ENCODE measurements at places on chromosomes 1 and 21.

GRCh38 chr1:21607549-21608529 lies 61.3 kb downstream of the RAP1GAP start:
- no peaks in the 10 kb centered on the region for H3K27me3 ChIP-seq
- no peak overlapping the region for H3K4me3 ChIP-seq
- H3K36me3 ChIP-seq: no peaks in the 10 kb centered on the region
- no peaks in the 10 kb centered on the region for H3K4me1 ChIP-seq
- H3K27ac ChIP-seq: peak overlapping the region; percentile 62

DNA sequence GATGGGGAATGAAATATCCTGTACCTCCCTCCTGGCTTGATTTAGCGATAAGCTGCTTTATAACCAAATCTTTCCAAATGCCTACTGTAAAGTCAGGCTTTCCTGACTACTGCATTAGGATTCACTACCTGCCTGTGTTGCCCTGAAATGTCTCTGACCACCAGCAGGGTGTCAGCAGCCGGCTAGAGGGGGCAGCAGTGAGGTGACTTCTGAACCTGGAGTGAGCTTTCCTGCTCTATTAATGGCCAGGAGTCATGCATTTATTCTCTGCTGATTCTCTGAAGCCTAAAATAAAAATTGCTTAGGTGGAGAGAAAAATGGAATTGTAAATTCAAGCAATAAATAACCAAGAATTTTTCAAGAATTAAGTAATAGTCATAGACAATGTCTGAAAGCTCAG lies 2.5 kb downstream of the BACE2 start:
- no peak overlapping the region for H3K4me3 ChIP-seq
- DNase-seq: peak; percentile 63
- H3K36me3 ChIP-seq: no peaks in the 10 kb centered on the region
- H3K27me3 ChIP-seq: no peaks in the 10 kb centered on the region

- no peaks in the 10 kb centered on the region for H3K27me3 ChIP-seq
- no peak for DNase-seq
- no peak overlapping the region for H3K4me3 ChIP-seq
- peaks cover 4% of the 10 kb centered on the region for H3K4me1 ChIP-seq
- no peak overlapping the region for H3K27ac ChIP-seq
- H3K36me3 ChIP-seq: no peaks in the 10 kb centered on the region
These were observed 74.5 kb upstream of the USP24 start for GRCh38 chr1:55289614-55290013.

GRCh38 chr1:111480674-111481073 lies 6.9 kb downstream of the C1orf162 start:
- no peak for DNase-seq
- H3K27ac ChIP-seq: no peak overlapping the region
- H3K36me3 ChIP-seq: no peaks in the 10 kb centered on the region

DNA sequence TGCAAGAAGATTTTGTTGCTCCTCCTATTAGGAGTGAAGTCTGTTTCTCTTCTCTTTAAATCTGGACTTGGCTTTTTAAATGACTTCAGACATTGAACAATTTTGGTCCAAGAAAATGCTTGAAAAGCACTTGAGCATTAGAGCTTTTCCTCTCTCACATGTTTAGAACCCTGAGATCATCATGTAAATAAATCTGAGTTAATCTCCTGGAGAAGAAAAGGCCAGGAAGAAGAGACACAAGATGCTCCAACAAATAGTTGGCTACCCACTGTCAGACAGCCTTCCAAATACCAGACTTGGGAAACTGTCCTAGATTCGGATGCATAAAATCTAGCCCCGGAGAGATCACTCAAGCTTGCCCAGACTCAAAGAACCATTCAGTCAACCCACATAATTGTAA lies 1353.1 kb upstream of the ADGRL4 start:
- no peaks in the 10 kb centered on the region for H3K36me3 ChIP-seq
- H3K4me1 ChIP-seq: no peaks in the 10 kb centered on the region
- DNase-seq: no peak
- H3K27ac ChIP-seq: no peak overlapping the region
- no peaks in the 10 kb centered on the region for H3K27me3 ChIP-seq
- H3K4me3 ChIP-seq: no peak overlapping the region

- H3K27me3 ChIP-seq: no peaks in the 10 kb centered on the region
- H3K27ac ChIP-seq: no peak overlapping the region
- H3K4me3 ChIP-seq: no peak overlapping the region
- H3K4me1 ChIP-seq: no peaks in the 10 kb centered on the region
- no peak for DNase-seq
These were observed 19.8 kb downstream of the TINAGL1 start for GRCh38 chr1:31595836-31596736.

DNA sequence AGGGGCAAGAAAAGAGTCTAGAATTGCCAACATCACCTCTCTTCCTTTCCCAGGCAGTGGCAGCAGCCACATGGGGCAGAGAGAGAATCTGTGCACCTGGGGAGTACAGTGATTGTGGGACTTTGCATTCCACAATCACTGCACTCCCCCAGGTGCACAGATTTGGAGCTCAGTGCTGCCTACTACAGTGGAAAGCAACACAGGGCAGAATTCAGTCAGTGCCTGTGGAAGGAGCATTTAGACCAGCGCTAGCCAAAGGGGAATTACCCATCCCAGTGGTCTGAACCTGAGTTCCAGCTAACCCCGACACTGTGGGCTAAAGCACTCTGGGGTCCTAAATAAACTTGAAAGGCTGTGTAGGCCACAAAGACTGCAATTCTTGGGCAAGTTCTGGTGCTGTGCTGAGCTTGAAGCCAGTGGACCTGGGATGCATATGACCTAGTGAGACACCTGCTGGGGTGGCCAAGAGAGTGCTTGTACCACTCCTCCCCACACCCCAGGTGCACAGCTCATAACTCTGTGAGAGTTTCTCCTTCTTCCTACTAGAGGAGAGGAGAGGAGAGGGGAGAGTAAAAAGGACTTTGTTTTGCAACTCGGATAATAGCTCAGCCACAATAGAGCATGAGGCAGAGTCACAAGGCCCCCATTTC lies 50.3 kb downstream of the NUP210L start:
- no peaks in the 10 kb centered on the region for H3K27me3 ChIP-seq
- no peak overlapping the region for H3K4me3 ChIP-seq
- no peaks in the 10 kb centered on the region for H3K4me1 ChIP-seq
- peak; percentile 11 for DNase-seq

- H3K27me3 ChIP-seq: no peaks in the 10 kb centered on the region
- H3K27ac ChIP-seq: no peak overlapping the region
- no peak for DNase-seq
- no peak overlapping the region for H3K4me3 ChIP-seq
- no peaks in the 10 kb centered on the region for H3K36me3 ChIP-seq
These were observed 363.8 kb downstream of the PTPRC start for GRCh38 chr1:199002661-199003060.

GRCh38 chr1:43610339-43610738 lies 39.6 kb upstream of the KDM4A start:
- H3K4me3 ChIP-seq: no peak overlapping the region
- no peaks in the 10 kb centered on the region for H3K4me1 ChIP-seq
- no peak overlapping the region for H3K27ac ChIP-seq

GRCh38 chr1:3248155-3249141 lies 179.4 kb downstream of the PRDM16 start:
- no peaks in the 10 kb centered on the region for H3K36me3 ChIP-seq
- DNase-seq: no peak
- peak overlapping the region; percentile 92 for H3K27ac ChIP-seq
- H3K4me1 ChIP-seq: peaks cover 37% of the 10 kb centered on the region
